ENCODE measurements at places on chromosomes 2 and 18.

GRCh38 chr18:76430636-76431035, 64.4 kb downstream of the ZNF516 start:
- DNase-seq: no peak

- no peak for DNase-seq
These were observed 281.2 kb upstream of the FBXO11 start for GRCh38 chr2:48187503-48187902.

DNA sequence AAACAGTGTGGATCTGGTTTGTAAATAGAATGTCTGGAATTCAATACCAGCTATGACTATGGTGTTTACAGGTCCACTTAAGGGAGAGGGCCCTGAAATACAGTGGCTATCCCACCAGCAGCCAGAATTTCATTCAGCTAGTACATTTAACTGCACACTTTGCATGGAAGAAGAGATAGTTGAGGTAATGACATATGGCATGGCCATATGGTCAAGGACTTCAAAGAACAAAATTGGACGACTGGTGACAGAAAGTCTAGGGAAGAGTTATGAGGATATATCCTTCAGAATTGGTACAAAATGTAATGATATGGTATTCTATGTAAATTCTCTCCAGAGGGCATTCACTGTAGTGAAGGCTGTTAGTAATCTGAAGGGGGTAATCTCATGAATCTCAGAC, 105.0 kb downstream of the IKZF2 start:
- no peak for DNase-seq

DNA sequence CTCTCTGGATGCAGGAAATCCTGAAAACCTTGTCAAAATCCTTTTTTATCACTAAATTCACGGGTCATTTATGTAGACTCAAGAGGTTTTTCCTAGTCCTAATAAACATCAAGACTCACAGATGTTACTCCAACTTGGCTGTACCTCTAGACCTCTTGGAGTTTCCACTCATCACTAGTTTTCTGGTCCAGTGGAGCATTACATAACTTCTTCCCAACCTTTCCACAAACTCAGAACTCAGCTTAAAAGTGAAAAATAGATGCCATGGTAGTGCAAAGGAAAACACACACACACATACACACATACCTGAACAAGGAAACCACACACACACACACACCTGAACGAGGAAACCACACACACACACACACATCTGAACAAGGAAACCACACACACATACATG, 807.2 kb downstream of the LRP1B start:
- DNase-seq: no peak

DNA sequence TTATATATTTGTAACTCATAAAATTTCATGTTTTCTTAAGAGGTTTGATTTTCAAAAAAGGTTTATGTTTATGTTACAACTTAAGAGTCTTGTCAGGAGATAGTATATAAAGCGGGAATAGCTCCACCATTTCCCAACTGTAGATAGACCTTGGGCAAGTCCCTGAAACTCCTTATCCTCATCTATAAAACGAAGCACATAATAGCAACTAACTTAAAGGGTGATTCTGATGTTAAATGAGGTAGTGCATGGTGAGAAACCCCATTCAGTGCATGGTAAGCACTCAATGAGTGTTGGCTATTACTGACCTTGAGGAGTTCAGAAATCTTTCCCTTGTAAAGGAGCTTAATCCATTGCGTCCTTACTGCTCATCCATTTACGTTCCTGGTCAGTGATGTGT, 34.1 kb downstream of the KCTD18 start:
- no peak for DNase-seq

GRCh38 chr2:132577686-132578085, 92.3 kb downstream of the LYPD1 start:
- DNase-seq: no peak

- no peak for DNase-seq
These were observed 95.2 kb upstream of the BARD1 start for GRCh38 chr2:214904634-214905033.

GRCh38 chr2:98483257-98483861, 38.7 kb downstream of the INPP4A start:
- DNase-seq: peak; percentile 68

DNA sequence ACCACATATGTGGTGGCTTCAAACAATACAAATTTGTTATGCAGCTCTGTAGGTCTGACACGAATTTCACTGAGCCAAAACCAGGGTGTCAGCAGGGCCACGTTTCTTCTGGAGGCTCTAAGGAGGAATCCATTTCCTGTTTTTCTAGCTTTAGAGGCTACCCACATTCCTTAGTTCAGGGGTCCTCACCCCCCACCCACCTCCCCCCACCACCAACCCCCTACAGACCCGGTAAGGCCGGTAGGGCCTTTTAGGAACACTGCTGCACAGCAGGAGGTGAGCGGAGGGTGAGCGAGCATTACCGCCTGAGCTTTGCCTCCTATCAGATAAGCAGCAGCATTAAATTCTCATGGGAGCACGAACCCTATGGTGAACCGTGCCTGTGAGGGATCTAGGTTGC, 10.6 kb upstream of the SLC39A10 start:
- no peak for DNase-seq

DNA sequence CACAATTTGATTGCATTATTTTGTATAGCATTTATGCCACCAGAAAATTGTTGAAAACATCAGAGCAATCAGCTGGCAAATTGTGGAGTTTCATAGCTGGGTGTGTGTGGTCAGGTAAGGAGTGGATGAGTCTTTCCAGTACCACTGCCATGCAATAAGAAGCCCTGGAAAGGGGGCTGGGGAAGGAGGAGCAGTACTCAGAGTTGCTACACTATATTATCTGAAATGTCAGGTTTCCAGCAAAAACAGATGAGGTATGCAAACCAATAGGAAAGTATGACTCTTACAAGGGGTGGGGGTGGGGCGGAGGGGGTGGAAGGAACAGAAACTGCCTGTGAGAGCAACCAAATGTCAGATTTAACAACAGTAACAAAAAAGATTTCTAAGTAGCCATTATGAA, 112.2 kb downstream of the SOS1 start:
- DNase-seq: no peak

DNA sequence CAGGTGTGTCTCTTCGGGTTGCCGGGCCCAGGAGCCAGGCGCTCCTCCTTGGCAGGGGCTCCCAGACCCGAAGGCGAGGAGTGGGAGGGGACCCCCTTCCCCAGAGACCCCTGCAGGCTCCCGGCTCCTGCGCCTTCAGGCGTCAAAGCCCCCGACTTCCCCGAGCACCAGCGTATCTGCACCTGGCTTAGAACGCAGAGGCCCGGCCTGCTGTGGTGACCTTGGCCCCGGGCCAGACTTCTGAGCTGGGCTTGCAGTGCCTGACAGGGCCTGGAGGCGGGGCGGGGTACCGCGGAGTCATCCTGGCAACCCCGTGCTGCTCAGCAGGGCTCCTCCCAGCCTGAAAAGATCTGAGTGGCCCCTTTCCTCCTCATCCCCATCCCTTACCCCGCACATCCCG, 27.0 kb downstream of the SKA1 start:
- DNase-seq: peak; percentile 65

DNA sequence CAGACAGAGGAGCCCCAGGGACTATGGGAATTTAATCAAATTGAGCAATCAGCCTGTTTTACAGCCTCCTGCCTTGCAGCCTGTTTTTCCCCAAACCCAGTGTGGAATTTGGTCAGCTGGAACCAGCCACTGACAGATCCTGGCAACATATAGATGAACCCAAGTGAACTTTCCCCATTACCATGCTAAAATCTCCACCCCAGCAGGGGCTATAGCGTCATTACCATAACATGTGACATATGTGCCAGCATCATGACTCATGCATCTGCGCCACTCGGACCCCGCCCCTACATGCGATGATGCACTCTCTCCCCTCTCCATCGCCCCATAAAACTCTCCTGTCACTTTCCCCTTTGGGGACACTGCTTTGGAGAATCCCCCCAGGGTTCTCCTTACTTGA, 17.3 kb upstream of the FEZ2 start:
- no peak for DNase-seq

GRCh38 chr2:240250985-240251847, 110.8 kb upstream of the OTOS start:
- peak; percentile 81 for DNase-seq

DNA sequence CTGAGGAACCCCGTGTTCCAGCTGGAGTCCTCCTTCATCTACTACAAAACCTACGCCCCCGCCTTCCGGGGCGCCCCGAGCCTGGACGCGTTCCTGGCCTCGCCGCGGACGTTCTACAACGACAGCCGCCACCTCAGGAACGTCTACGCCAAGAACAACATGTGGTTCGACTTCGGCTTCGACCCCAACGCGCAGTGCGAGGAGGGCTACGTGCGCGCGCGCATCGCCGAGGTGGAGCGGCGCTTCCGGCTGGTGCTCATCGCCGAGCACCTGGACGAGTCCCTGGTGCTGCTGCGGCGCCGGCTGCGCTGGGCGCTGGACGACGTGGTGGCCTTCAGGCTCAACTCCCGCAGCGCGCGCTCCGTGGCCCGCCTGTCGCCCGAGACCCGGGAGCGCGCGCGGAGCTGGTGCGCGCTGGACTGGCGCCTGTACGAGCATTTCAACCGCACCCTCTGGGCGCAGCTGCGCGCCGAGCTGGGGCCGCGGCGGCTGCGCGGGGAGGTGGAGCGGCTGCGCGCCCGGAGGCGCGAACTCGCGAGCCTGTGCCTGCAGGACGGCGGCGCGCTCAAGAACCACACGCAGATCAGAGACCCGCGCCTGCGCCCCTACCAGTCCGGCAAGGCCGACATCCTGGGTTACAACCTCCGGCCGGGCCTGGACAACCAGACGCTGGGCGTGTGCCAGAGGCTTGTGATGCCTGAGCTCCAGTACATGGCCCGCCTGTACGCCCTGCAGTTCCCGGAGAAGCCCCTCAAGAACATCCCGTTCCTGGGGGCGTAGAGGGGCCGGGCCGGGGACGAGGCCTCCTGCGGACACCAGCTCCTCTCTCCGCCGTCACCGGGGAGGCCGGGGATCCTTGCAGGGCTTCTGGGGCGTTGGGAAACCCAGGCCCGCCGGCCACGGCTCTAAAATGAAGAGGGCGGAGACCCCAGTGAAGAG, 5.3 kb upstream of the NEU4 start:
- DNase-seq: no peak

DNA sequence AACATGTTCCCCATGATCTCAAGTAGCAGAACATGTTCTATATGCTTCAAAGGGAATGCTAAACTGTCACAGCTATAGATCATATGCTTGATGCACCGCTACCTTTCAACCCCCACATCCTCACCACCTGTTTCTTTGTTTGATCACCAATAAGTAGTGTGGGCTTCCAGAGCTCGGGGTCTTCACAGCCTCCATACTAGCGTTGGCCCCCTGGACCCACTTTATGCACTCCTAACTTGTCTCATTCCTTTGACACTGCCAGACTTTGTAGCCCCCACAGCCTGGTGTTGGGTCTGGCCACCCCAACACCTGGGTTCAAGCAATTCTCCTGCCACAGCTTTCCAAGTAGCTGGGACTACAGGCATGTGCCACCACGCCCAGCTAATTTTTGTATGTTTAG, 11.6 kb upstream of the RBM44 start:
- no peak for DNase-seq

GRCh38 chr2:217481577-217481976, 521.2 kb downstream of the TNS1 start:
- DNase-seq: no peak

DNA sequence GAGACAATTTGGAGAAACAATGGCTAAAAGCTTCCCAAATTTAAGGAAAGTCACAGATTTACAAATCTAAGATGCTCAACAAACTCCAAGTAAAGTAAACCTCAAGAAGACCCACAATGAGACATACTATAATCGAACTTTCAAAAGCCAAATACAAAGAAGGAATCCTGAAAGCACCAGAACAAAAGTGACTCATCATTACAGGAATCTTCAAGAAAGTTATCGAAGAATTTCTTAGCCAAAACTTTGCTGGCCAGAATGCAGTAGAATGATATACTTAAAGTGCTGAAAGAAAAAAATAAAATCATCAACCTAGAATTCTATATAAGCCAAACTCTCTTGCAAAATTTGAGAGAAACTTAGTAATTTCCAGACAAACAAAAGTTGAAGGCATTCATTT, 106.5 kb upstream of the TMEM200C start:
- DNase-seq: no peak

Data from HT-29 (cell line).